ENCODE measurements at places on chromosomes 16 and 17. TPM values are rescaled to one million over a fixed set of nuclear protein-coding genes. Genes with fewer than 3 reads are reported as not detected.

Gene KRTAP9-2
- not detected for total RNA-seq

Gene KRTAP2-2
- total RNA-seq, result not detected

Gene FBXW10
- total RNA-seq, result under 0.01 TPM

Gene ANKFN1
- total RNA-seq, result 0.14 TPM

Gene TMEM256
- total RNA-seq, result 80.8 TPM

Gene WSCD1
- 0.05 TPM for total RNA-seq

Gene KRT17
- total RNA-seq, result 2.8 TPM

Gene FSCN2
- total RNA-seq, result 2.7 TPM

Gene ARSG
- total RNA-seq, result 3.6 TPM

Gene YBX2
- total RNA-seq, result not detected

Gene OSGIN1
- 1.2 TPM for total RNA-seq

Gene ADAMTS18
- under 0.01 TPM for total RNA-seq

Gene C16orf54
- not detected for total RNA-seq

Gene ACE
- 1.1 TPM for total RNA-seq
